ENCODE measurements at places on chromosomes 3 and 15.
A peak's percentile ranks its signal among the peaks of the same experiment; 100 is the strongest.

GRCh38 chr3:26624209-26624765 lies 1.7 kb downstream of the LRRC3B start:
- no peak for DNase-seq

- no peak for DNase-seq
These were observed 5.2 kb upstream of the PFN2 start for GRCh38 chr3:149975919-149976318.

- DNase-seq: no peak
These were observed 6.6 kb upstream of the STAC start for GRCh38 chr3:36373666-36374065.

DNA sequence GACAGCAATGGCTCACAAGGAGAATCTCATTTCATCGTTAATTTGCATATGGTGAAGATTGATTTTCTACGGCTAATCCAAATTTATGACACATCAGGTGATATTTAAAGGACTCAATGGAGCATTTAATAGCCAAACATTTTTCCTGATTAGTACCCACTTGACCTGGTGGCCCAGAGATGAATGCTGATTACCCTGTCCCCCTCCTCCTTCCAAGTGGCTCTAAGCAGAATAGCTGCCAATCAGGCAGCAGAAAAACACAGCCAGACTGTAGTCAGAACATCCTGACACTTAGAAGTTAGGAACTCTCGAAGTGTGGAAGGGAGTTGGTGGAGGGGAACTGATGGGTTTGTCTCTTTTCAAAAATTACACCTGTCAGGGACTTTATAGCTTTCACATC lies 302.5 kb downstream of the ZNF621 start:
- DNase-seq: no peak

GRCh38 chr3:171028779-171029232 lies 2.3 kb upstream of the SLC2A2 start:
- no peak for DNase-seq

DNA sequence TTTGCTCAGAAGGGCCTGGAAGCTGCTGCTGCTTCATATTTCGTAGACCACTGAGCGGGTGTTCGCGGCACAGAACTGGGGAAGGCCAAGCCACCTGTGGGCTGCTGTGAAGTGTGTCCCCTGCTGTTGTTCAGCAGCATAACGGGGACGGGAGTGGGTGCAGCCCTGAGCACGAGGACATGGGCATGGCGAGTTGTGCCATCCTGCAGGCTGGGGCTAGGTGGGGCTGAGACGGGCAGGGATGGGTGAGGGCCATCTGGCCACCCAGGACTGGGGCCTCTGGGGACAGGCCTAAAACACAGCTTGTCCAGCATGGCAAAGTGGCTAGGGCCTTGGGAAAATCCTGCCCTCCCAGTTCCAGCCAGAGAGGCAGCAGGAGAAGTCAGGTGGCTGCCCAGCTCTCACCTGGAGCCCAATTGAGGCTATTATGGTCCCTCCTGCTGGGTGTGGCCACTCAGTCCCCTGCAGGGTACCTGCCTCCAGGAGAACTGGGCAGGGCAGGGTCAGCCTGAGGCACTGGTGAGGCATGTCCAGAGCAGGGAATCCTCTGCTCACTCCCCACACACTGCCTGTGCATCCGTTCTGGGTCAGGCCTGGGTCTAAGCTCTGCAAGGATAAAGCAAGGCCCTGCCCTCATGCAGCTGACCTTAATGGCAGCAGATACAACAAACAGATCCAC lies 29.5 kb downstream of the CFAP100 start:
- DNase-seq: no peak

DNA sequence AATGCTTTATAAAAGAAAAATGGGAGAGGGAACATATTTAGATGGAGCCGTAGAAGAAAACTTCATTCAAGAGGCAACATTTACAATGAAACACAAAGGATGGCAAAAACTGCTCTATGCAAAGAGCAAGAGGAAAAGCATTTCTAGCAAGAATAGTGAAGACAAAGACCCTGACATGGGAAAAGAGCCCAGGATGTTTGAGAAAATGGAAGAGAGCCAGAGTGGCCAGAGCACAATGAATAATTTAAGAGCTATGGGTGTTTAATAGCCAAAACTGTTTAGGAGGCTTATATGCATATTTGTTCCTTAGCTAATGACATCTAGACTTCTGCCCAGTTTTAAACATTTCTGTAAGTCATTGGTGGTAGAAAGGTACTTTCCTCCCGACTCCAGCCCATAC lies 25.4 kb upstream of the SEMA6D start:
- no peak for DNase-seq

DNA sequence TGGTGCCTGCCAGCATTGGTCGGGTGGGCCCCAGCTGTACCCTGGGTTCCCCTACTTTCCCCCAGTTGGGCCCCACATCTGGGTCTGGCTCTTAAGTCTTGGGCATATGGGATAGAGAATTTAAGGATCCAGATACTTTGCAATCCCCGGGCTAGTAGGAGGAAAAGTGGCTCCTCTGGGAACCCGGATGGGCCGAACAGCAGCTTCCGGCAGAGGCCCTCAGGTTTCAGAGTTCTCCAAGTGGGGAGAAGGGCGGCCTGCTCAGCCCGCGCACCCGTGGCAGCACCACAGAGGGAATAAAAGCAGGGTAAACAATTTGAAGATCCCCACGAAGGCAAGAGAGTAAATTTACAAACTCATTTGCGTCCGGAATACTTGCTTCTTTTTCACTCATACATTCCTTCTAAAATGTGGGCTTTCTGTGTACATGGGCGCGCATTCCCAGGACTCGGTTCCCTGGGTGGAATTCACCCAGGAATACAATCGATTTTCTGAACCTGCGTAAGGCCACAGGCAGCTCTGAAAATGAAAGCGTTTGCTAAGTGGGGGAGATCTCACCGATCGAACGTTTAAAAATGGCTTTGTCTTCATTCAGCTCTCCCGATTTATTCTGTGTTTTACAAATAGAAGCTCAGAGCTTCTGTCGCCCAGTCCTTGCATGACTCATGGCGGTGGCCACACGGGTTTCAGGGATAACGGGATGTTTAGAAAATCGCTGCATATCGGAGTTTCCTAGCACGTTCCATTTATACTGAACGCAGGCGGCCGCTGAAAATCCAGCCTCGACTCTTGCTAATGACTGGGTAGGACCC lies 74.0 kb upstream of the POLG start:
- no peak for DNase-seq

DNA sequence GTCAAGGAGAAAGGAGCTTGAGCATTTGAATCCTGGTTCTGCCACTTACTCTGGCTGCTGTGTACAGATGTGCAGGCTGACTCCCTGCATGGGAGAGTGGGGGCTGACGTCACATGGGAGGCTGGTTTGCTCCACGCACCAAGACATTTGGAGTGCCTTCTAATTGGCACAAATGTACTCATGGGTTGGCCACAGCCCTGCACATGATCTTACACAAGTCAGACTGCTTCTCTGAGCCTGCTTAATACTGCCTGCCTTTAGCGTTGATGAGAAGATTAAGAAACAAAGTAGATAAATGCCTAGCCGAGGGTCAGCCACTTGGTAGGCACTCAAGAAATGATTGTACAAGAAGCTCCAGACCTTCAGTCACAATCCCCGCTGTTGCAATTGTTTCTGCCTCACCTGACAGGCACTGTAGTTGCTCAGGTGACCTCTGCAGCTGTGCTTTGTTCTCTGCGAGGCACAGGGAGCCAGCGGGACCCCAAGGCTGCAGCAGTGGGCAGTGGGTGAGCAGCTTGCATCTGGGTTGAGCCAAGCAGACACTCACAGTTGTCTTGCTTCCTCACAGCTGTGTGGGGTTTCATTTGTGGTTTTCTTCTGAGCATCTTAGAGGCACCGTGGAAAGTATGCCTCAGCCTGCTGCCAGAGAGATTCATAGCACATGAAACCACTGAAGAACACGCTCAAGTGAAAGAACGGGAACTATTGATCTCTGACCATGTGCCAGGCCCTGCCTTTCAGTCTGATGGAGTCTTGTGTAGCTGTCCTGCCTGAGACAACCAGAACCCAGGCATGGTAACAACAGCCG lies 33.1 kb downstream of the GRK7 start:
- DNase-seq: no peak

GRCh38 chr15:58980351-58980939 lies 7.0 kb upstream of the RNF111 start:
- peak; percentile 60 for DNase-seq

- DNase-seq: no peak
These were observed 40.9 kb upstream of the PCSK6 start for GRCh38 chr15:101530224-101530958.

DNA sequence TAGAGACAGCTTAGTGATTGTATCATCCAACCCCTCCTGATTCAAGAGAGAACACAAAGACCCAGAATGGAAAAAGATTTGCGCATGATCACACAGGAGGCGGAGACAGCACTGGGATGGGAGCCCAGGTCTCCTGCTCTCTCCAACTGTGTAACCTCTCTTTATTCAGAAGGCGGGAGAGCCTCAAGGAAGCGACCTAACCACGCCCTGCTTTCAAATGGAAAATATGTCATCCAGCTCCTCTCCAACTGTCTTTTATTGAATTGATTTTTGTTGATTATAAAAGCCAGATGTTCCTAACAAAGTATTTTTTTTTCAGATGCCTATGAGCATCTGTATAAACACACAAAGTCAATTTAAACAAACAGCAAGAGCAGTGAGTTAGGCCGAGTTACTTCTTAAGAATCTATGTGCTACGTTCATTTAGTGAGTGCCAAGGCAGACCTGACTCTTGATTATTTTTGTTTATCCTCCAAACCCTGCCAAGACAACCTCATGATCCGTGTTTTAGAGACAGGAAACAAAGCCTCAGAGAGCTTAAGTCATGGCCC lies 74.5 kb downstream of the BFSP2 start:
- no peak for DNase-seq

DNA sequence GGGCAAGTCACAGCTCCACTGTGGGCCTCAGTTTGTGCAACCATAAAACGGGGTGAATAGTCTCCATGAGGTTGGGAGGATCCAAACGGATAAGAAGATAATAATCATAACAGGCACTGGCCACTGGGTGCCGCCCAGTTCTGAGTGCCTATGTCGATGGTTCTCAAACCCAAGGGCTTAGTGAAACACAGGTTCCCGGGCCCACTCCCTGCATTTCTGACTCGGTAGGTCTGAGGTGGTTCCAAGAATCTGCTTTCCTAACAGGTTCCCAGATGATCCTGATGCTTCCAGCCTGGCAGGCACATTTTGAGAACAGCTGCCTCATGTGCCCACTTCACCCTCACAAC lies 21.2 kb downstream of the ALS2CL start:
- DNase-seq: no peak

- DNase-seq: no peak
These were observed 130.8 kb upstream of the SNTN start for GRCh38 chr3:63521657-63522056.

GRCh38 chr3:129277829-129278271 lies 820 bp upstream of the HMCES start:
- DNase-seq: no peak

GRCh38 chr15:37783290-37783689 lies 151.2 kb upstream of the TMCO5A start:
- DNase-seq: no peak

DNA sequence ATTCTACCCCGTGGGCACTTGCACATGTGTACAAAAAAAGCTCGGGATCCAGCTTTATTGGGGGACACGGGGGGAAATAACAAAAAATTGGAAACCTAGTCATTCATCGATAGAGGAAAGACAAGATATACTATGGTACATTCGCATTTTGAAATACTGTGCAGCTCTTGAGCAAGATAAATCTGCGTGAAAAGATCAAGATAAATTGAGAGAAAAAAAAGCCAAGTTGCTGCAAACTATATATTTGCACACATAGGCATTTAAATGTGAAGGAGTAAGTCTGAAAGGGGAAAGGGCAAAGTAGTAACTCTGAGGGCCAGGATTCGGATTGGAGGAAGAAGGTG lies 620 bp upstream of the UBR1 start:
- DNase-seq: no peak

GRCh38 chr3:76122007-76122406 lies 336.7 kb upstream of the ZNF717 start:
- no peak for DNase-seq

GRCh38 chr3:175732017-175732416 lies 872.9 kb downstream of the NAALADL2 start:
- no peak for DNase-seq

GRCh38 chr3:168431491-168431890 lies 335.8 kb upstream of the GOLIM4 start:
- DNase-seq: no peak

DNA sequence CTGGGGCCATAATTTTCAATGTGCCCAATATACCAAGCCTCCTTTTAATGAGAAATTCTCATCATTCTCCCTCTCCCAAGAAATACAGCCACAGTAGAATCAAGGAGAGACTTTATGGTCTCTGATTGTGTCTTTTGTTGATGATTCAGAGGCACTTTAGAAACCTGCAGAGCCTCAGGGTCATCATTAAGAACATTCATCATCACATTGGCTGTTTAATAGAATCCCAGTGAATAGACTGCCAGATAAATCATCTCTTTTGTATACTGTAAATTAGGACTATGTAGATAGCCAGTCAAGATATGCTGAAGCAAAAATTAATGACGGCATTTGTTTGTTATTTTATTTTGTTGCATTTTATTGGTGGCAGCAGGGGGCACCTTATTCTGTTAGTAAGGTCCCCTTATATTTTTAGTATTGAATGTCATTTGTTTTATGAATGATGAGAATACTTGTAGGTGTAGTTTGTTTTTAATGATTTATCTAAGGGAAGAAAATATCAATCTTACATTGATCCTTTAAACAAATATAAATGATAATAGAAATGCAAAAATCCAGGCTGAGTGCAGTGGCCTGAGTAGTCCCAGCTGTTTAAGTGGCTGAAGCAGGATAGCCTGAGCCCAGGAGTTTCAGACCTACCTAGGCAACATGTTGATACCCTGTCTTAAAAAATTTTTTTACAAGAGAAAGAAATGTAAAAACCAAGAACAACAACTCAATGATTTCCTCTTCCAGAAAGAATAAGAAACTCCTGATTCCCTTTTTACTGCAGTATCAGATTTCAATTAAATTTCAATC lies 138.8 kb downstream of the ZBBX start:
- no peak for DNase-seq

DNA sequence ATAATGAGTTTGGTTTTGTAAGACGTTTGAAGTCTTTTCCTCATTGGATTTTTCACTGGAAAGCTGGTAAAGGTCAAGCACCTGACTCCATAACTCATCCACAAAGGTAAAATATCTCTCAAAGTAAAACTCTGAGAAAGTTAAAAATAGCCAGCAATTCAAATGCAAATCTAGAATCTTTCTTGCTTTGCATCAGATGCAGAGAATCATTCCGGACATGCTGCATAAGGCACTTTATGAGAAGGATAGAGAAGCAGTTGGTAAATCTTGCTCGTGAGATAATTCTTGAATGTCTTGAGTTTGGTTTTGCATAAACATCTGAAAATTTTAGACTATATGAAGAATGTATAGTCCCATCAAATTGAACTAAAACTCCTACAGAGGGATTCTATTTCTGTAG lies 9.1 kb downstream of the KCNMB2 start:
- DNase-seq: no peak

All from RKO (cell line).